CD4-positive, alpha-beta memory T cell (primary cell): ENCODE measurements at places on chromosomes 1 and 21.

DNA sequence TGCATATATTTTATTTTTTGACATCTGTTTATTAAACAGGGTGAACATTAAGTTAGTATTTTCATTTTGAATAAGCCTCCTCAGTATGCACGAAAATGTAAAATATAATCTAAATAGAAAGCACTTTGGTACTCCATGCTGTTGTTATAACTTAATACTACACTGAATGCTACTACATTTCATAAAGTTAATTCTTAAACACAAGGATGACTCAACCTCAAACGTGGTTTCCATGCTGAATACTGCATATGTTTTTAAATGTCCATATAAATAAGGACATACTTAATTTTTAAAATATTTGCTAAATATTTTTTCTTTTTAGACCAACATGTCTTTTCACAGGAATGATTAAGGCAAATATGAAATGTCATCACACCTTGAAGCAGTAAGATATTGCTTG lies 83.9 kb downstream of the USP24 start:
- no peak for DNase-seq

GRCh38 chr1:227856147-227856858 lies 40.8 kb downstream of the PRSS38 start:
- DNase-seq, result no peak

DNA sequence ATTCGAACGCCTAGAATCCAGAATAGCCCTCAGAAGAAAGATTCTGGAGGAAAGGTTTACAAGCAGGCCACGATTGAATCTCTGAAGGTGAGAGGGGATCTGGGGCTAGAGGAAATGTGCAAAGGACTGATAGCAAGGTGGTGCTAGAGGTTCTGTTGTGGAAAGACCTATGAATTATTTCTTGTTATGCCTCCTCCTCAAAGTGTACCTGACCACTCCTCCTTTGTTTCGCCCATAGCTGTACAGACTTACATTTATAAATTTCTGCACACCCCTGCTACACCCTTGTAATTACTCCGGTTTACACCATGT lies 986 bp downstream of the TCEANC2 start:
- DNase-seq, result peak; percentile 5

DNA sequence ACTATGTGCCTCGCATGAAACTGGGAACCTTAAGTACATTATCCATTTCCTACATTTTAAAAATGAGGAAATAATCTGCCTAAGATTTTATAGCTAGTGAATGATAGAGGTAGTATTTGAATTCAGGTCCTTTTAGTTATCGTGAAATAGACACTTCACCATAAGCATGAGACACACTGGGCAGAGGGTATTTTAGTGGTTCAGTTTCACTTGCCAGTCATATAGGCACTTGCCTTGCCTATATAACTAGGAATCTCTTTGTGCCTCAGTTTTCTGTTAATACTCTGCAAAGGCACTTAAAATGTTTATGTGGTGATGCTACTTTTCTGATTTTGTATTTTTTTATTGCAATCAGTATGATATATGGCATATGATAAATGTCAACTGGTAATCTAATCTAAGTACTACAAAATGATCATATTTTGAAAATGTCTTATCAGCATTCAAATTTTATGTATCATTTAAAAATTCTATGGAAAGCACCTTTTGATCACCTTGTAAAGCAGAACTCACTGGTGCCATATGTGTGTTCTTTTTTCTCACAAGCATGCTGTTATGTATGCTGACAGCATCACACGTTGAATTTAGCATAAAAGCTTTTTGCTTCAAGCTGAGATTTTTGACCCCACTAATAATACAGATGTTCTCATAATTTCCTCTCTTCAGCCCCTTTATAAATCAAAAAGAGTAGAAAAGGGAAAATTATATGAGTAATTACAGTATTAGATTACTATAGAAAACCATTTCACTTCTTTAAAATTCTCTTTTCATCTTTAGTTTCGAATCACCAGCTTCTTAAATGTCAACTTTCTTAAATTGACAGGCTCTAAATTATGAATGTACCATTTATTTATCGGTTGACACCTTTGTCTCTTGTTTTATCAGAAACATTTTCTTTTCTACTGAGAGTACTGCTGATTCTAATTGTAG lies 52.6 kb downstream of the RPS6KC1 start:
- no peak for DNase-seq

DNA sequence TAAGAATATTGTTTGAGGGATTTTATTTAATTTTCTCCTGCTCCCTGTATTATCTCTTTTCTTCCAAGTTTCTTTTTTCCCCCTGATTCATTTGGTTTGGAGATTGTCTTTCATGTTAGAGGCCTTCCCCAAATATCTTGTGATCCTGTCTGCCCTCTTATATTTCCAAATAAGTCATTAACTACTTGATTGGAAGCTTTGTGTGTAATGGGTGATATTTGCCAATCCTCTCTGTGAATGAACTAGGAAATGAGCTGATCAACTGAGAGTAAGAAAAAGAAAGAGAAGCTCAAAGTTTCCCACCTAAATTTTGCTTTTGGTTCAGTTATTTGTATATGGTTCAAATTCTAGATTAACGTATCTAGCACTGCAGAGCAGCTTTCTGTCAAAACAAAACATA lies 23.6 kb upstream of the LY9 start:
- no peak for DNase-seq

DNA sequence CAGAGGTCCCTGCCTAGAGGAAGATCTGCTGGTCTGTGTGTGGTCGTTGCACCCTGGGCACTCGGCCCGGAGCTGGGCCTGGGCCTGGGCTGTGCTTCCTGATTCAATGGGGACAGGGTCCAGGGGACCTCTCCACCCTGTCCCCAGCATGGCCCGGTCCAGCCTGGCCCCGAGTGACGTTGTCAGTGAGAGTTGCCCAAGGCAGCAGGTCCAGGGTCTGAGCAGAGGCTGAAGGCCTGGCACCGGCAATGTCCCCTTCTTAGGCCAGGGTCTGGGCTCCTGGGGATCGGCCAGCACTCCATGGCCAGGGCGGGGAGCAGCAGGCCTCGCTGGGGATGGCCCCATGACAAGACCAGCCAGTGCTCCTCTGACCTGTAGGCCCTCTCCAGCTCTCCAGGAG lies 15.6 kb upstream of the PEX10 start:
- DNase-seq, result no peak

DNA sequence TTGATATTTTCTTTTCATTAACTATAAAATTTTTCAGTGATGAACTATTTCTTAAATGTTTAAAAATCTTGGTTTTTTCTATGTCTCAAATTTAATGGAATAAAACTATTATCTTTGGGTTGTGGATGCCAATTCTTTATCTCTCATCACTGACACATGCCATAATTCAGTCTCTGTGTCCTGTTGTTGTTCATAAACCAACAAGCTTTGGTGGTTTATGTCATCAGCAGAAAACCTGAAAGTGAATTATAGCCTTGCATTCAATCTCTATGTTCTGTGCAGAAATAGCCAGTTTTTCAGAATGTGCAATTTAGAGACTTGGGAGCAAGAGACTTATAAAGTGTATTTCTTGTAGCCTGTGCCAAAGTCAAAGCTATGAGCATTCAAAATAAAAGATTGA lies 462.6 kb upstream of the ADGRL4 start:
- no peak for DNase-seq

DNA sequence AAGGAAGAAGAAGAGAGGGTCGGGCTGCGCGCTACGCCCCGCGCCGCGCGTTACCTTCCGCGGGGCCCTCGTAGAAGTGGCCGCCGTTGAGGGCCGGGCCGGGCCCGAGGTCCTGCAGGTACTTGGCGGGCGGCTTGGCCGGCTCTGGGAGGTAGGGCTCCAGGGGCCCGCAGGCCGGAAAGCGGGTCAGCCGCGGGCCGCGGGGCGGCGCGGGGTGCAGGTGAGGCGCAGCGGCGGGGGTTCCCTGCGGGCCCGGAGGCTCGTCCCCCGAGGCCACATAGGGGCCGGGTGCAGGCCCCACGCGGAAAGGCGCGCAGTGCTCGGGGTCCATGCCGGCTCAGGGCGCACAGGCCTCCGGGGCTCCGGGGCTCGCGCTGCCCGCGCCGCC lies 196 bp downstream of the ALX3 start:
- no peak for DNase-seq

DNA sequence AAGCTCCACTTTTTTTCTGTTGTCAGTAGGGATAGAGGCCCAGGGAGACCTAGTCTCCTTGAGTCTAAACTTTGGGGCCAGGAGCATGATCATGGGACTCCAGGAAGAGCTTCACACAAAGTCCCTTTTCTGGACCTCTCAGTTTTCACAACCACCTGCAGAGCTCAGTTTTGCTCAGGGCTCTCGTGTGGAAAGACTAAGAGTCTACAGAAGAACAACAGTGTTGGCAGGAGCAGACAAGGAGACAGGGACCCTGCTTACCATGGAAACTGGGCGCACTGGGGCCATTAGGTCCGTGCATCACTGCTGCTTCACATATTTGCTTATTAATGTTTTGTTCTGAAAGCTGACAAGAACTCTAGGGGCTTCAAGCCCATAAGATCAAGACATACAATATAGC lies 63.9 kb upstream of the HSD17B7 start:
- no peak for DNase-seq

GRCh38 chr1:91764471-91765115 lies 121.4 kb downstream of the TGFBR3 start:
- DNase-seq, result no peak

GRCh38 chr1:3167255-3167654 lies 98.3 kb downstream of the PRDM16 start:
- DNase-seq, result no peak

DNA sequence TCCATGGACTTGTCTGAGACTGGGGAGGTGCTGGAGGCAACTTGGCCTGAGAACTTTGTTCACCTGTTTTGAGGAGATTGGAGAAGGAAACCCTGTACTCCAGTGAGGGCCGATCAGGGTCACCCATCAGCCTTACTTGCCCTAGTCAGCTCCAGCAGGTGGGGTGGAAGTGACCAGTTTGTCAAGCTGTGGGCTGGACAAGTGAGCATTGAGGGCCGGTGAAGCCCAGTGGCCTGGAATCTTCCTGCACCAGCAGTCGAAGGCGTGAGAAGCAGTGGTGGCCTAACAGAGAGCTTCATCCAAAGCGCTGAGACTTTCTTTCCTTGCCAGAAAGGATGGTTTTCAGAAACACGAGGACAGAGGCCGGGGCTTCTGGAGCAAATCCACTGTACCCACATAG lies 9.6 kb downstream of the SLC37A1 start:
- no peak for DNase-seq

DNA sequence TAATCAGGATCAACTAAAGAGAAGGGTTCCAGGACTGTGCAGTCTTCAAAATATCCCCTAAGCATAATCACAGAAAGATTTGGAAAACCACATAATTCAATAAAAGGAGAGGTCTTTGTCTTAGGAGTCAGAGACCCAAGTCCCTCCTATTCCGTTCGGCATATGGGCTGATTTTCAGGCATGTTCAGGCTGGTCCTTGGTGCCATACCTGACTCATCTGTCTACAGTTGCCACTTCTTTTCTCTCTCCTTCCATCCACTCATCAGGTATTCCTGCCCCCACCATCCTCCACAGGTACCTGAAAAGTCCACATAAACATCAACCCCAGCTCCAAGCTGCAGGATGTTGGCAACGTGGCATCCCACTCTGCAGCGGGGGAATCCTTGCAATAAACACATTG lies 29.7 kb upstream of the RPL11 start:
- DNase-seq, result no peak

DNA sequence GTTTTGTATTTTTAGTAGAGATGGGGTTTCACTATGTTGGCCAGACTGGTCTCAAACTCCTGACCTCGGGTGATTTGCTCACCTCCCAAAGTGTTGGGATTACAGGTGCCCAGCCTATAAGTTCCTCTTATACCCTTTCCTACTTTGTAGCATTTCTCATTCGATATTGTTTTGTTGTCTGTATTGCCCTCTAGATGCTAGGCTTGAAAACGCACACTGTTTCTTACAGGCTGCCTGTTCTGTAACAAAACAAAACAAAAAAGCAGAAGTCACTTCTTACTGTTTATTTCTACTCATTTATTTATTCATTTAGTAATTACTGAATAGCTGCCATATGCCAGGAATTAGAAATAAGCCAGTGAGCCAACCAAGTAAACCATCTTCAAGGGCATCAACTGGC lies 136.9 kb upstream of the BMP8A start:
- no peak for DNase-seq

DNA sequence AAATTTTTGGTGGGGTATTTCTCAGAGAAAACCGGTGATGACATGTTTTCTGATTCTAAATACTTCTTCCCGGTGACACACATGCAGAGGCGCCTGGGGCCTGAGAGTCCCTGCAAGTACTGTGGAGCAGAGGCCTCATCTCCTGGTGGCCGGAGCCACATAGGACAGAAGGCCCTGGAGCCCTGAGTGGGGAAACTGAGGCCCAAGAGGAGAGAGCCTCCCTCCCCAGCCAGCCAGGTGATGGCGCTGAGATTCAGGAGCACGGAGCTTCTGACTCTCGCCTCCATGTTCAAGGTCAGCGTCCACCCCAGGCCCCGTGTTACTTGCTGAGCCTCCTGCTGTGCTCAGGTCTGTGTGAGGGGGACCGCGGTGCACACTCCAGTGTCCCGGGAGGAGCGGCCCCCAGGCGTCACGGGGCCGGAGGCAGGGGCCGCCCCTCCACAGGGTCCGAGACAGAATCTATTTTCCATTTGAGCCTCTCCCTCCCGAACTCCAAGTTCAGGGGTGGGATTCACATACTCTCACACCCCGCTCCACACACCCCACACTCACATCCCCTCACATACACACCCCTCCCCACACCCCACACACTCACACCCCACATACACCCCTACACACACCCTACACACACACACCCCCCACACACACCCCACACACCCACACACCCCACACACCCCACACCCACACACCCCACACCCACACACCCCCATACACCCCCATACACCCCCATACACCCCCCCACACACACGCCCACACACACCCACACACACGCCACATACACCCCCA lies 43.8 kb downstream of the SLX9 start:
- DNase-seq, result no peak

GRCh38 chr1:202084791-202085681 lies 37.7 kb upstream of the GPR37L1 start:
- DNase-seq, result no peak

DNA sequence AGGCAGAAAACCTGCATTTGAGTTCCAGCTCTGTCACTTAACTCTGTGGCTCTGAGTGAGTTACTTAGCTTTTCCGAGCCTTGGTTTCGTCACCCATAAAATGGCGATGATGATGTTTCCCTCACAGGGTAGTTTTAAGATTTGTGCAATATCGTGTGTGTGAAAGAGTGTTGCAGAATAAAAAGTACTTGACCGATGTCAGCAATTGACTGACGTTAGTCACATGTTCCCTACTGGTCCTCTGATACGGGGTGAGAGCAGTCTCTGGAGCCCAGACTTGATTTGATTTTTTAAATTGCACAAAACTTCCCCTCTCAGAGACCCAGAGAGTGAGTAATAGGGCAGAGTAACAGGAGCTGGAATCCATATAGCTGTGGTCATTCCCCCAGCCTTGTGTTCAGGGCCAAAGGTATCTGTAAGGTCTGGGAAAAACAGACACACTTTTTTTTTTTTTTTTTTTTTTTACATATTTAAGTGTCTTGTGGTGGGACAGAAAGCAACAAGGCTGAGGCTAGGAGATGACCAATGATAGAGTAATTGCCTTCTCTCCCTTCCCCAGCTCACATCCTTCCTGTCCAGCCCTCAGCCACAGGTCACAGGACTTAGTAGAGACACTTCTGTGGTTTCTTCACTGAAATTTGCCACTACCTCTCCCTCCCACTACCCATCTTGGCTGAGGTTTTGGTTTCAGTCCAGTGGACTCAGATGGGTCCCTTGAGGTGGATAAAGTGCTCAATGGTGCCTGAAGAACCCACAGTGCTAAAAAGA lies 2.0 kb downstream of the FCER1G start:
- no peak for DNase-seq

GRCh38 chr1:95023399-95024043 lies 49.2 kb downstream of the ALG14 start:
- no peak for DNase-seq
